ENCODE measurements at places on chromosomes 12 and 14. TPM values are rescaled to one million over a fixed set of nuclear protein-coding genes. Genes with fewer than 3 reads are reported as not detected.

- no peaks in the 10 kb centered on the region for H3K27me3 ChIP-seq
- no peak overlapping the region for H3K4me3 ChIP-seq
- DNase-seq: no peak
- H3K4me1 ChIP-seq: peaks cover 3% of the 10 kb centered on the region
Observed at GRCh38 chr12:1001507-1001906, 10.5 kb downstream of the ERC1 start.

DNA sequence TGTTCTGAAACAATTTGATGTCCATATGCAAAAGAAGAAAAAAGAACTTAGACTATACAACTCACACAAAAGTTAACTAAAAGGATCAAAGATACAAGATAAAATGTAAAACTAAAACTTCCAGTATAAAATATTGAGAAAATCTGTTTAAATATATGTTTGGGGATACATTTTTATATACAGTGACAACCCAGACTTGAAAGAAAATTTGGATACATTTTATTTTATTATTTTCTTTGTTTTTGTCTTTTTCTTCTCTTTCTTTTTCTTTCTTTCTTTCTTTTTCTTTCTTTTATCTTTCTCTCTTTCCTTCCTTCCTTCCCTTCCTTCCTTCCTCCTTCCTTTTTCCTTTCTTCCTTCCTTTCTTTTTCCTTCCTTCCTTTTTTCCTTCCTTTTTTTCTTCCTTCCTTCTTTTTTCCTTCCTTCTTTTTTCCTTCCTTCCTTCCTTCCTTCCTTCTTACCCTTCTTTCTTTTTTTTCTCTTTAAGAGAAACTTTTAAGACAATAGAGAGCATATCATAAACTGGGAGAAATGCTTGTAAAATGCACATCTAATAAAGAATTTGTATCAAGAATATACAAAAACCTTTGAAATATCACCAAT, 954.5 kb upstream of the LRFN5 start:
- no peak overlapping the region for H3K27ac ChIP-seq
- no peaks in the 10 kb centered on the region for H3K36me3 ChIP-seq
- DNase-seq: no peak
- no peak overlapping the region for H3K4me3 ChIP-seq
- H3K4me1 ChIP-seq: no peaks in the 10 kb centered on the region

GRCh38 chr12:117582135-117582784, 220.8 kb upstream of the NOS1 start:
- H3K36me3 ChIP-seq: no peaks in the 10 kb centered on the region
- H3K27me3 ChIP-seq: peaks cover 2% of the 10 kb centered on the region
- H3K4me1 ChIP-seq: no peaks in the 10 kb centered on the region
- H3K27ac ChIP-seq: no peak overlapping the region

DNA sequence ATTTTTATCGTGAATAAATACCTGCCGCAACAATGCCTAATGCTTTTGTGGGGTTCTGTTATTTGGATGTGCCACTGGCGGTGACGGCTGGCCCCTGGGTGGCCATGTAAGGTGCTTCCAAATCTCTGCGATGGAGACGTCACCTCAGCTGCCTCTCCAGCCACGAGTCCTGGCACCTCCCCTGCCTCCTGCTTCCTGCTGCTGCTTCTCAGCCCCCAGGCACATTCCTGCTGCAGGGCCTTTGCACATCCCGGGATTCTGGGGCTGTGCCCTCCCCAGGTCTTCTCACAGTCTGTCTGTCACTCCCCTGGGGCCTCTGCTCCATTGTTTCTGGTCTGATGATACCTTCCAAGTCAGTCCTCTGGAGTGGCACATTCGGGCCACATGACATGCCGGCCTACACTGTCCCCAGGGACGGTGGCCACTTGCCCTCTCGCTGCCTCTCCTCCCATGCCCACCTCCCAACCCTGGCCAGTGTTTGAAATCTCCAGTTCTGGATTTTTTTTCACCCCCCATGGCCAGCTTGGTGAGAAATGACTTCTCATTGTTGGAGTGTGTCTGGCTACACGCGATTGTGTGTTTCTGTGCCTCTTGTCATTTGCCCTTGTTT, 151.8 kb downstream of the KIF26A start:
- peak; percentile 15 for DNase-seq
- H3K27me3 ChIP-seq: no peaks in the 10 kb centered on the region
- H3K27ac ChIP-seq: no peak overlapping the region
- no peaks in the 10 kb centered on the region for H3K4me1 ChIP-seq
- H3K36me3 ChIP-seq: no peaks in the 10 kb centered on the region

FOXG1 gene
- not detected for total RNA-seq

DNA sequence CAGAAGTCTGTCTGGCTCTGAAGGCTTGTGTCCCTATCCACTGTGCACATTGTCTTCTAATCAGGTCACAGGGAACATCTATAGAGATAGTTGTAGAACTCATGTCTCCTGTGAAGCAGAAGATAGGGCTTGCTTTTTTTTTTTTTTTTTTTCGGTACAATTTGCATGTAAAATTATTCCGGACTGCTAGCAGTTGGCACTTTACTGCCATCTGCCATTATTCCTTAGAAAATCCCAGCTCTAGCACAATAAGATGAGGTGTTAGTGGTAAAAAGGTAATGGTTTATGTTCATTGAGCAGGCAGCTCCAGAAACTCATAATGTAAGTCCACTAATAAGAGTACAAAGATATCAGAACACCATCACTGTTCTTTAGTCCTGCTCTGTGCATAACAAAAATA, 8.7 kb downstream of the MYRFL start:
- peaks cover 10% of the 10 kb centered on the region for H3K27me3 ChIP-seq
- no peak overlapping the region for H3K27ac ChIP-seq
- H3K36me3 ChIP-seq: no peaks in the 10 kb centered on the region
- H3K4me1 ChIP-seq: no peaks in the 10 kb centered on the region
- H3K4me3 ChIP-seq: no peak overlapping the region

GRCh38 chr12:120235369-120236323, 29.9 kb downstream of the PXN start:
- DNase-seq: no peak
- no peak overlapping the region for H3K27ac ChIP-seq
- no peak overlapping the region for H3K4me3 ChIP-seq
- no peaks in the 10 kb centered on the region for H3K27me3 ChIP-seq

GRCh38 chr14:22200977-22201605, 387.9 kb downstream of the DAD1 start:
- no peaks in the 10 kb centered on the region for H3K27me3 ChIP-seq
- H3K36me3 ChIP-seq: no peaks in the 10 kb centered on the region
- H3K4me1 ChIP-seq: no peaks in the 10 kb centered on the region
- H3K4me3 ChIP-seq: no peak overlapping the region

NRXN3 gene
- total RNA-seq: not detected

- H3K27ac ChIP-seq: no peak overlapping the region
- no peak for DNase-seq
- H3K36me3 ChIP-seq: no peaks in the 10 kb centered on the region
- H3K4me3 ChIP-seq: no peak overlapping the region
Observed at GRCh38 chr12:29639893-29640495, 142.5 kb upstream of the OVCH1 start.

G2E3 gene
- 35.1 TPM for total RNA-seq

STYX gene
- 29.5 TPM for total RNA-seq

GRCh38 chr14:28770630-28771029, 4.0 kb downstream of the FOXG1 start:
- H3K36me3 ChIP-seq: peaks cover 2% of the 10 kb centered on the region
- H3K4me3 ChIP-seq: no peak overlapping the region
- peaks cover 7% of the 10 kb centered on the region for H3K4me1 ChIP-seq
- DNase-seq: no peak
- H3K27me3 ChIP-seq: peaks cover 50% of the 10 kb centered on the region
- H3K27ac ChIP-seq: no peak overlapping the region

DNA sequence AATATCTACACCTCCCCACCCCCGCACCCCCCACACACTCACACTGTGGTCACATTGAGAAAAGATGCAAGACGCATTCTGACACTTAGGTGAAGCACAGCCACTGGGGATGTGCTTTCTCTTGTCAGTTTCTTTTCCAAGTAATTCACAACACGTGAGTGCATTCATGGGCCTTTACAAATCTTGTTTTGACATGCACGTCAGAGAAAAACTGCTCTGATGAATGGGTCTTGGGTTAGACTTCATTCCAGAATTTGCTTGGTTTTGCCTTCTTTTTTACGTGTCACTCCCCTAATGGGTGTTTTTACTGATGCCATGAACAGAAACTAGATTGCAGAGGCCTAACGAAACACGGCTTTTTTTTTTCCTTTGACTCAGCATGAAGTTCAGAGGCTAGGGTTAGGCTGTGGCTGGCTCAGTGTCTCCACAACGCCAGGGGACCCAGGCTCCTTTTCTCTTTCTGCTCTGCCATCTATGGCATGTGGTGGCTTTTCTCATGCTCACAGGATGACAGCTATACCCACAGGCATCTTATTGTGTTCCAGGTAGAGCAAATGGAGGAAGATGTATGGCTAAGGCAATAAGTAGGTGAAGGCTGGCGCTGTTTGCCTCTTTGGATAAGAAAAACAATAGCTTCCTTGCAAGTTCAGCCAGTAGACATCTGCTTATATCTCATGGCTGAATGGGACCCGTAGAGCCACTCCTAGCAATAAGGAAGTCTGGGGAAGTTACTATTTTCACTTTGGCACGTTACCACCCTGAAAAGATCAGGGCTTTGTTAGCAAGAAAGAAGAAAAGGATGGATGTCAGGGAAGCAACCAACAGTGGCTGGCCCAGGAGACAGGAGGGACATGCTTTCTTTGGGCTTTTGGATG, 253.3 kb downstream of the SLC15A4 start:
- no peak overlapping the region for H3K27ac ChIP-seq
- no peak overlapping the region for H3K4me3 ChIP-seq
- no peak for DNase-seq
- no peaks in the 10 kb centered on the region for H3K36me3 ChIP-seq

GPR84 gene
- total RNA-seq: 0.65 TPM

DNA sequence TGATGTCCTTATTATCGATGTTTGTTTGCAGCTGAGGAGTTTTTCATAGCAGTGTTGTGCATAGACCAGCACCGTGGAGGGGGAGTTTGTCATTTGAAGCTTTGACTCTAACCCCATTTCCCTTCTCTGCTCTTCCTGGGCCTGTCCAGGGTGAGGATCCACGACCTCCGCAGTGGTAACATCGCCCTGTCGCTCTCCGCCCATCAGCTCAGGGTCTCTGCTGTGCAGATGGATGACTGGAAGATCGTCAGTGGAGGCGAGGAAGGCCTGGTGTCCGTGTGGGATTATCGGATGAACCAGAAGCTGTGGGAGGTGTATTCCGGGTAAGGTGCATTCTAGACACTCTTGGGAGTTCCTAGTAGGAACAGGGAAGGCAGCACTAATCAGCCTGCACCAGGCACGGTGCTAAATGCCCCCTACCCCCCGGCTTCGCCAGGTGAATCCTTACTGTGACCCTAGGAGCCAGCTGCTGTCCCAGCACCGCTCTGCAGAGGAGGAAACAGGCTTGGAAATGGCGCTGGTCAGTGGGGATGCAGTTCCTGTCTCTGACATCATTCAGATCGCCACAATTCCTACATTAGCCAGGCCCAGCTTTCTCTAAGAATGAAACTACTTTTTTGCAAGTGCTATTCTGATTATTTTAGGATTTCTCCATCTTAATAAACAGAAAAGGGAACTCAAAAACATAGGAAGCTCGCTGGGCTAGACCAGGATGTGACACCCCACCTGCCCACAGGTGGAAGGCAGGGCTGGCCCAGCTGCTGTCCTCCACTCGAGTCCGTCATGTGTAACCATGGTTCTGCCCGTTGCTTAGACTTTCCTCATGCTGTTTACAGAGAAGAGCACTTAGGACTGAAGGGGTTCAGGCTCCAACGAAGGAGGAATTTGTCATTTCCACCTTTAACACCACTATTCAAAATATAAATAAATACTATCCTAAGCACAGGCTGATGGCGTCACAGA, 74.9 kb downstream of the TESC start:
- H3K36me3 ChIP-seq: peaks cover 4% of the 10 kb centered on the region
- H3K27me3 ChIP-seq: no peaks in the 10 kb centered on the region
- DNase-seq: no peak
- no peak overlapping the region for H3K4me3 ChIP-seq

DNA sequence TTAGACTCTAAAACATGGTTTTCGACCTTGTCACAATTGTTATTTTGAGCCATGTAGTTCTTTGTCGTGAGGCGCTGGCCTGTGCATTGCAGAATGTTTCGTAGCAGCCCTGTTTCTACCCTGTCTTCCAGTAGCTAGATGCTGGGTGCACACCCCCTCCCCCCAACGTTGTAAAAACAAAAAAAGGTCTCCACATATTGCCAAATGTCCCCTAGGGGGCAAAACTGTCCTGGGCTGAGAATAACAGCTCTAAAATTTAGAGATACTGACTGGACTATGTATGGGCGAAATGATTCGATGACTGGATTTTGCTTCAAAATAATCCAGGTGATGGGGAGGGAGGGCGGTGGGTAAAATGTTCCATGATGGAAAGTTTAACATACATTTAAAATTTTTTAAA, 126.1 kb upstream of the FUT8 start:
- DNase-seq: no peak
- H3K27ac ChIP-seq: peak overlapping the region; percentile 98
- peak overlapping the region; percentile 6 for H3K4me3 ChIP-seq
- H3K27me3 ChIP-seq: no peaks in the 10 kb centered on the region
- peaks cover 62% of the 10 kb centered on the region for H3K4me1 ChIP-seq

ACSM4 gene
- not detected for total RNA-seq

FIGNL2 gene
- 1.1 TPM for total RNA-seq

DNA sequence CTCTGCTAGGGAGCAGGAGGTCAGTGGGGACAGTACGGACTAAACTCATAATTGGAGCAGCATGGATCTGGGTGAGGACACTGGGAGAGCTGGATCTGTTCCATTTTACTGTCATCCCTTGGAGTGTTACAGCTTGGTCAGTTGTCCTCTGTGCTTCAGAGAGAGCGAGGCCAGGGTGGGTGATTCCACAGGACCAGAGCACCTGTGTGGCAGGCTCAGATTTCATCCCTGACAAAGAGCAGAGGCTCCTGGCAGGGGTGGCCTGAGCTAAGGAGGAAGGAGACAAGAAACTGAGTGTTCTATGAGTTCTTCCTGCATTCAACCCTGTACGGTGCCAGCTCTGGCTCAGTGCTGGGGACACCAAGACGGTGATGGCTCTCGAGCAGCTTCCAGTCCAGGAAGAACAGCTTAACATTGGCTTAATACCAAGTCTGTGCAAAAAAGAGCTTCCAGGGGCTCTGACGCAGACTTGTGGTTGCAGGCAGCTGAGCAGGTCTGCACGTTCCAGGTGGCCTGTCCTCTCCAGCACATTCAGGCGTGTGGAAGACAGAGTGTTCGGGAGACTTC, 8.4 kb upstream of the PGF start:
- H3K36me3 ChIP-seq: no peaks in the 10 kb centered on the region
- H3K4me3 ChIP-seq: no peak overlapping the region
- H3K4me1 ChIP-seq: peaks cover 10% of the 10 kb centered on the region
- DNase-seq: no peak
- H3K27ac ChIP-seq: peak overlapping the region; percentile 4

DNA sequence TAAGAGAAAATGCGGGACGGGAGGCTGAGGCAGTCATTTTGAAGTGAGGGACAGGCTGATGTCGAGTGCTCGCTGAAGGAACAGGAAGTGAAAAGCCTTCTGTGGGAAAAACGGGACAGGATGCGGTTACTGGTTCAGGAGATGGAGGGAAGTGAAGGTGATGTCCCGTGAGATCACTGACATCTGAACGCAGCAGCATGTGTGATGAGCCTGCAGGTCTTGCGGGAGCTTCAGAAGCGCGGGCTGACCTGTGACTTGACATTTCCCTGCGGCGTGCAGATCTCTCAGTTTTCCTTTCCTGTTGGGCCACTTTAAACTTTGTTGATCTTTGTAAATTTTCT, 77.8 kb downstream of the DDX51 start:
- H3K27me3 ChIP-seq: no peaks in the 10 kb centered on the region
- no peak for DNase-seq
- peak overlapping the region; percentile 78 for H3K27ac ChIP-seq
- H3K4me3 ChIP-seq: peak overlapping the region; percentile 75
- peaks cover 29% of the 10 kb centered on the region for H3K4me1 ChIP-seq

STAT6 gene
- total RNA-seq: 263 TPM

GRCh38 chr12:19959353-19959752, 409.0 kb upstream of the PDE3A start:
- H3K27ac ChIP-seq: no peak overlapping the region
- no peak overlapping the region for H3K4me3 ChIP-seq
- DNase-seq: no peak
